ENCODE measurements at places on chromosomes 1 and 21. TPM values are rescaled to one million over a fixed set of nuclear protein-coding genes. Genes with fewer than 3 reads are reported as not detected.

Gene SPRR2G
- not detected for total RNA-seq

Gene GCSAML
- total RNA-seq: under 0.01 TPM

Gene IFT25
- total RNA-seq: 14.3 TPM

Gene DENND2C
- 40.0 TPM for total RNA-seq

Gene FCRL2
- total RNA-seq: not detected

Gene IL20
- total RNA-seq: 0.43 TPM

Gene DMBX1
- total RNA-seq: not detected

Gene AHCTF1
- total RNA-seq: 46.8 TPM

Gene CHI3L1
- 3.1 TPM for total RNA-seq

Gene MEX3A
- 1.7 TPM for total RNA-seq

Gene CGN
- total RNA-seq: 1.7 TPM

Gene SRGAP2C
- 16.4 TPM for total RNA-seq

Gene BRWD1
- total RNA-seq: 91.2 TPM

Gene AQP10
- total RNA-seq: 0.14 TPM

Gene KISS1
- total RNA-seq: not detected

Gene IL24
- total RNA-seq: 5.8 TPM

Gene RHBDL2
- total RNA-seq: 5.1 TPM

Gene SHISAL2A
- not detected for total RNA-seq

Gene LHX8
- total RNA-seq: not detected

Data from nasal cavity respiratory epithelium epithelial cell of viscerocranial mucosa (primary cell).